ENCODE measurements at places on chromosomes 5 and 9.

- peak; percentile 40 for DNase-seq
These were observed 166.8 kb downstream of the ARHGEF28 start for GRCh38 chr5:73792687-73793320.

DNA sequence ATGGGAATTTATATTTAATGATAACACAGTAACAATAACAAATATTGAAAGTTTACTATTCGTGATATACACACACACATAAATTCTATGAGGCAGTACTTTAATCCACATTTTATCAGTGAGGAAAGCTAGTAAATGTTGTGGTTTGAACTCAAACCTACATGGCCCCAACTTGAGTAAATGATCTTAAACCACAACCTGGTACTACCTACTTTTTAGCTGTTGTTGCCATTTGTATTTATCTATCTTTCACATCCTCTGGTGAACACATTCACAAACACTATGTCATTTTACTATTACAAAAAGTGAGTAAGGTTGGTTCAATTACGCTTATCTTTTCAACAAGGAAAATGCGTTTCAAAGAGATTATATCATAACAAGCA, 186.1 kb downstream of the SMC2 start:
- no peak for DNase-seq

- DNase-seq: peak; percentile 52
These were observed 5.7 kb downstream of the LHX2 start for GRCh38 chr9:124017051-124017928.

- DNase-seq: no peak
These were observed 764.3 kb upstream of the CTNND2 start for GRCh38 chr5:12668564-12668963.

DNA sequence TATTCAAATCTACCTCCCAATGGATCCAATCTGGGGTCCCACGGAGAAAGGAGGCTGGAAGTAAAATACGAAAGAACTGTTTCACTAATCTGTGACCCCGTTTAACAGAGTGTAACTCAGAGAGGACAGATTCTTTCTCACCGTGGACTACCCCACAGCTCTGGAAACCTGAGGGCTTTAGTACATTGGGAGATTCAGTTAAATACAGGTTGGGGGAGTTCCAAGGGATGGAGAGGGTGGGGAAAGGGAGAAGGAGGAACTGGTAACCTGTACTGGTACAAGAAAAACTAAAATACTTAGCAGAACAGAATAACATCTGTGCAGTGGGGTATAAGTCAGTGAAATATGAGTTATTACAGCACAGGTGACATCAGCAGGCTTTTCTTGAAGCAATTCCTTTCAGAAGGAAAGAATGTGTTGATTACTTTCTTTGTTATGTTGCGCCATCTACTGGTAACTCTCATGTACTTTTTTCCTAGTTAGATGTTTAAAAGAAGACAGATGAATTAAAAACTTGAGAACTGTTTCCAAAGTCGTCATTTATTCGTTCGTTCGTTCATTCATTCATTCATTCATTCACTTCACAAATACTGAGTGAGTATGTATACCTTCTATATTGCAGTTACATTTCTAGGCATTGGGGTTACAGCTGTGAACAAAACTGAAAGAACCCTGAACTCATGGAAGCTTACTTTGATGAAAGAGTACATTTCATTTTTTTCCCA, 30.0 kb upstream of the STOM start:
- DNase-seq: no peak
